Ureter (tissue), 1 donor: ENCODE measurements at places on chromosomes 1 and 21.

- DNase-seq: no peak
Measured at GRCh38 chr1:70556541-70556940, 145.5 kb downstream of the CTH start.

DNA sequence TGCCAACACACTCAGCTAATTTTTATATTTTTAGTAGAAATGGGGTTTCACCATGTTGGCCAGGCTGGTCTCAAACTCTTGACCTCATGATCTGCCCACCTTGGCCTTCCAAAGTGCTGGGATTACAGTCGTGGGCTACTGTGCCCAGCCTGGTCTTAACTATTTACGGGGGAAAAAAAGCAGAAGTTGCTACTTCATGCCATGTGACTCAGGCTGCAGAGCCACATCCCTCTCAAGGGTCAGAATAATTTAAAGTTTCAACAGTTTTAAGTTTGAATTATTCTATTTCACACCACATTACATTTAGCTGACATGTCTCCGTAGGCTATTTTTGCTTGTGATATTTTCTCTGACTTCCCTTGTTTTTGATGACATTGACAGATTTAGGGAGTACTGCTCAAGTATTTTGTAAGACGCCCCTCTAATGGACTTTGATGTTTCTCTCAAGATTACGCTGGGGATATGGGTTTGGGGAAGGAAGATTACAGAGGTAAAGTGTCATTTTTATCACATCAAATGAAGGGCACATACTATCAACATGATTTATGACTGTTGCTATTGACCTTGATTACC, 14.6 kb upstream of the AGBL4 start:
- DNase-seq: no peak

DNA sequence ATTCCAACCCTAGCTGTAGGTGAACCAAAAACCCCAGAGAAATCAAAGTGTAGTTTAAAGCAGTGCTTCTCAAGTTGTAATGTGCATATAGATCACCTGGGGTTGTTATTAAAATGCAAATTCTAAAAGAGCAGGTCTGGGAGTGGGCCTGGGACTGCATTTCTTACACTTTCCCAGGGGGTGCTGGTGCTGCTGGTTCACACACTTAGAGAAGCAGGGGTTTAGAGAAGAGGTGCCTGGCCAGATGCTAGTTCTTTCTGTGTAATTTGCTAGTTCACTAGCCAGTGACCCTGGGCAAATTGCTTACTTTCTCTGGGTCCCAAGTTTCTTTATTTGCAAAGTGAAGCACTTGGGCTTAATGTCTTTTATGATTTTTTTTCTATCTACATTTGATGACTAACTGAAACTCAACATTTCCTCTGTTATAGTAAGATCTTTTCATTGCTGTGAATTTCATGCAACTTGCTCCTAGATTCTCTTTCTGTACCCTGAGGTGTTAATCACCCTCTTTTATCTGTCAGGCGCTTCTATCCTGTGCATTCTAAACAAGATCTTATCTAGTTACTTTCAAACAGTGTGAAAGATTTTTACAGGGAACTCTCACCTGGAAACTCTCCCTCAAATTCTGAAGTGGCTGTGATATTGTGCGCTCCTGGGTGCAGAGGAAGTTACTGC, 141.9 kb upstream of the UBE2U start:
- DNase-seq: no peak

DNA sequence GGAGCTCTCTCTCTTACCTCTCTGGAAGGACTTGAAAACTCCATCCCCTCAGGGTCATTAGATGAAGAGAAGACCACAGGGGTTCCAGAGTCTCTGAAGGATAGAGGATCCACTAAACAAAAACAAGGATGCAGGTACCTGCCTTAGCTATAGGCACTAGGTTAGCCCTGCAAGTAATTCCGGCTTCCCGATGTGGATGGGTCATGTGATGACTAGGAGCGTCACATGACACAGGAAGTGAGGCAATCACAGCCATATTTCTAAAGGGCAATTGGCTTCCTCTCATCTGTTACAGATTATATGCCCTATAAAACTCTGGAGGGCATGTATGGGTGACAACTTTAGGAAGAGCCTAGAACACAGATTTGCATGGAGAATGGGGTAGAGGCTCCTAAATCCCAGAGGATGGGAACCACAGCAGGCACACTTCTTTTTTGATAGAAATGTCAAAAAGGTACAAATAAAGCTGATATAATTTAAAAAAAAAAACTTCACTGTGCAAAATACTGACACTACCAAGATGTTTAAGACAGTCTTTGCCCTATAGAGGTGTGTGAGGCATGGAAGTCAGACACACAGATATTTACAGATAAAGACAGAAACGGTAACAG, 14.1 kb downstream of the ENTREP3 start:
- peak; percentile 87 for DNase-seq

- no peak for DNase-seq
Measured at GRCh38 chr1:161737625-161738024, 12.0 kb upstream of the DUSP12 start.

GRCh38 chr1:205284420-205285144, 37.0 kb downstream of the NUAK2 start:
- DNase-seq: peak; percentile 88

- DNase-seq: peak; percentile 94
Measured at GRCh38 chr1:172443666-172444453, at the start of gene PIGC. TSS of gene PIGC (minus strand) at chr1:172444069. CDS start at chr1:172442622, 1,447 bp downstream.

- DNase-seq: no peak
Measured at GRCh38 chr1:74513411-74514300, 1.2 kb upstream of the LRRC53 start.

DNA sequence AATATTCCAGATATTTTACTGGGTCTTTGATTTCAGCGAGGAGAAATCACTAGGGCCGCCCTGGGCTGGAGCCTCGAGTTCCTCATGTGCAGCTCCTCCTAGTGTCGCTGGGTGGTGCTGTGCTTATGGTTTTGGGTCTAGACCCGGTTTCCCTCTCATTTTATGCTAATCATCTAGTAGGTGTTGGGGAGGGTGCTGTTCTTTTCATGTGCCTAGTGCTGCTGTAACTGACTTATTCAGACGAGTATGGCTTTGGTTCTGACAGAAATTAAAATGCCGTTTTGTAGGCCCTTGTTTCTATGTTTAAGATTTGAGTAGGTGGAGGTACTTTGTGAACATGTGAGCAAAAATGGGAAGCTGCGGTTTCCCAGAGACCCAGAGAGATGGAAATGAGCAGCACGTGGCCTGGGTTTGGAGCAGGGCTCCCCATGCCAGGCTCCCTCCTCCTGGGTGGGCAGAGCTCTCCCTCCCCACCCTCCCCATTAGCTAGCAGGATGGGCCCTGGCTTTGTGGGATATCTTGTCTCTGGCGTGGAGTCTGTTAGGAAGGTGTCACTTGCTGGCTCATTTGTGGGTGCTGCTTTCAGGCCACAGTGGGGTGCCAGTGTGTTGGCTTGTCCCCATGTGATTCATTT, 74.0 kb upstream of the GPR88 start:
- DNase-seq: no peak

DNA sequence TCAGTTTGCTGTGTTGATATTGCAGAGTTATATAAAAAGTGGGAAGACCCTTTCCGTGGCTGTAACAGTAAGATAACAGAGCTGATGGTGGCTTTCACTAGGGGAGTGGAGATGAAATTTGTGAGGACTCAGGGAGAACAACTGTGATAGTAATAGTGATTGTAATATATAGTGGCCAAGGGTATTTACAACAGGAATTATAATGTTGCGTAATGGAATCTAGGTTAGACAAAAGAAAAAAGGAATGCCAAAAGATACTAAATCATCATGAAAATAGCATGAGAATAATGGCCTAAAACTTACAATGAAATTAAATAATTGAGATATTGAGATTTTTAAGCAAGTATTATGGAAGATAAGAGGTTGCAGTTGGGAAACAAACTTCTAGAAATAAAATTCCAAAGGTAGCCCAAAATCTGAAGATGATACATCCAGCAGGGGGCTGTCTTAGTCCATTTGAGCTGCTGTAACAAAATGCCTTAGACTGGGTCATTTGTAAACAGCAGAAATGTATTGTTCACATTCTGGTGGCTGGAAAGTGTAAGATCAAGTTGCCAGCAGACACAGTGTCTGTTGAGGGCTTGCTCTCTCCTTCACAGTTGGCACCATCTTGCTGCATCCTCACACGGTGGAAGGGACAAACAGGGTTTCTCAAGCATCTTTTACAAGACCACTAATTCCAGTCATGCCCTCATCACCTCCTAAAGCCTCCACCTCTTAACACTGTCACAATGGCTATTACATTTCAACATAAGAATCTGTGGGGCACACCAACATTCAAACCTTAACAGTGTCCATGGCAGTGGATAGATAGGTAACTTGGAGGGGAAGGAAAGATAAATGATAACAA, 711.2 kb downstream of the MRPL39 start:
- DNase-seq: no peak

DNA sequence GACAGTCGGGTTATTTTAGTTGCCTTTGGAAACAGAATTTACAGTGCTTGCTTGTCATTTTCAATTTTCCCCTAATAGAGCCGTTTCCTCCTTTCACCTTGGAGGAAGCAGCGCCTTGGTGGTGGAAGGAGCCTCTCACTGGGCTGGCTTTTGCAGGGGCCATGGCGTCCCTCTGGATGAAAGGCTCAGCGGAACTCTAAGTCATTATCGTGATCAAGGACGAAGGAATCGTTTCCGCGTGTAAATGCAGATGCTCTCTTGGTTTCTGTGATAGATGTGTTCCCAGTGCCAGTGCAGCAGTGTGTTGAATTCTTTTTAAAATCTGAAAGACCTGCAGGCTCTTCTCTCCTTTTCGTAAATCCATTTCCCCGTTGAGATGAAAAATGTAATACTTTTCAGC, 126.2 kb upstream of the LMO4 start:
- DNase-seq: no peak

DNA sequence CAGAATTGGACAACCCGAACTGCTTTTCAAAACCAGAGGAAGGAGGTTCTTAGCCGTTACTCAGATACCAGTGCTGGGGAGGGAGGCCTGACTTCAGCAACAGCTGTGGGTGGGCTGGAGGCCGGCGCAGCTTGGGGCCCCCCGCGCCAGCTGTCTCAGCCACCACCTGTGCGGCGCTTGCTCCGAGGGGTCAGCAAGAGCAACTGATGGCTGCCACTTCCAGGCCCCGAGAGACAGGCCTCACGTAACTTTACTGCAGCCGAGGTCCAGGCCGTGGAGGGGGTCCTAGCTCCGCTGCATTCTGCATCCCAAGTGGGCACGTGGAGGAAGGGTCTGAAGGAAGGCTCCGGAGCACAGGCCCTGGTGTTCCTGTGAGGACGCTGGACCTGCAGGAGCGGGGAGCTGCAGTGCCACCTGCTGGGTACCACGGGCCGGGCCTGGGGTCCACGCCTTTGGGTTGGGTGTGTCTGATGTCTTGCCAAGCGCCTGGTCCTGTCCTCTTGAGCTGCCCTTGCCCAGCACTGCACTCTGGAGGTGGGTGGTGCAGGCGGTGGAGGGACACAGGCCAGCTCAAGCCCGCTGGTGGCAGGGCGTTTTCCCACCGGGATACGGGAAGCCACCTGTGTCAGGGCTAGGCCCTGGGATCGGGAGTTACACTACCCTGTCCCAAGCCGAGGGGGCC, 9.8 kb downstream of the THAP3 start:
- peak; percentile 69 for DNase-seq

- DNase-seq: no peak
Measured at GRCh38 chr1:107649023-107649422, 316.0 kb downstream of the VAV3 start.

DNA sequence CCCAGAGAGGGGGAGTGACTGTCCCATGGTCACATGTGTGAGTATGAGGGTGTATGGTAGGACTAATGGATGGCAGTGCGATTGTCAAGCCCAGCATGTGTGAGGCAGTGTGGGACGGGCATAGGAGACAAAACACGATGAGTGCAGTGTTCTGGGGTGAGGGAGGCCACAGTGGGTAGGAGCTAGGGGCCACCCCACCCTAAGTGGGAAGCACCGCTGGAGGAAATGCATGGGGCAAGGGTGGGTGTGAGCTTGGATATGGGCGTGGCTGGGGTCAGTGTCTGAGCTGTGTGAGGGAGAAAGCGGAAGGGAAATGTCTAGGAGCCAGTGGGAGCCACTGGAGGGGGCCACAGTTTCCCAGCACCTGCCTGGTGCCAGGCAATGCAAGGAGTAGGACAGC, 56.5 kb downstream of the FOXO6 start:
- no peak for DNase-seq

- DNase-seq: no peak
Measured at GRCh38 chr1:26190373-26190987, at the start of gene CATSPER4. TSS of gene CATSPER4 (plus strand) at chr1:26190602. CDS start at chr1:26190628, 26 bp downstream.

- DNase-seq: no peak
Measured at GRCh38 chr1:36440646-36441045, 9.6 kb downstream of the OSCP1 start.

DNA sequence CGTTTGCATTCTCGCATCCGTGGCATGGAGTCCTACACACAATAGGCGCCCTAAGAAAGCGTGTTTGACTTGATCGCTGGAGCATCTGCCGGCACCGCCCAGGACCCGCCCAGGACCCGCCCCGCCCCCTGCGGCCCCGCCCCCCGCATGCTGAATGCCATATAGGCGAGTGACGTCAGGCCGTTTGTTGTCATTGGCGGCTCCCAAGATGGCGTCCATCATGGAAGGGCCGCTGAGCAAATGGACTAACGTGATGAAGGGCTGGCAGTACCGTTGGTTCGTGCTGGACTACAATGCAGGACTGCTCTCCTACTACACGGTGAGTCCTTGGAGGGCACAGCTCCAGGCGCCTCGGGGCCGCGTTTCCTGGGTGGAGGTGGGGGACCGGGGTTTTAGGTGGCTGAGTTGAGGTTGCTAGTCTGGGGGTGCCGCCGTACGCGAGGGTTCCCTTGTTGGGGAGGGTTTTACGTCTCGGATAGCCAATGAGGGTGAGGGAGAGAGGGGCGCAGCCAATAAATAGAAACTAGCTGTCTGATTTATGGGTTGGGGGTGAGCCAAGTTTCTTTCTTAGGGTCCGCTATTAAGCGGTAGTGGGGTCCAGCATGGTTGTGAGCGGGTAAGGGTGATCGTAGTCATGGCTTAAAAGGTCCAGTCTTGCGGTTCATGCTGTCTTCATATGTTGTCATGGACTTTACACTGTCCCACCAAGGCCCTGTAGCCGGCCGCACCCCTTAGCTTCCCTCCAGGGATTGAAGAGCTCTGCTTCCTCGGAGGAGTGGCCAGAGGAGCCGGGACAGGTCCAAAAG, at the start of gene OSBPL9:
OSBPL9 (plus strand) TSS at position 190 of the 806 bp plus-strand sequence; CDS start at position 209, 19 bp downstream.
- peak; percentile 89 for DNase-seq

DNA sequence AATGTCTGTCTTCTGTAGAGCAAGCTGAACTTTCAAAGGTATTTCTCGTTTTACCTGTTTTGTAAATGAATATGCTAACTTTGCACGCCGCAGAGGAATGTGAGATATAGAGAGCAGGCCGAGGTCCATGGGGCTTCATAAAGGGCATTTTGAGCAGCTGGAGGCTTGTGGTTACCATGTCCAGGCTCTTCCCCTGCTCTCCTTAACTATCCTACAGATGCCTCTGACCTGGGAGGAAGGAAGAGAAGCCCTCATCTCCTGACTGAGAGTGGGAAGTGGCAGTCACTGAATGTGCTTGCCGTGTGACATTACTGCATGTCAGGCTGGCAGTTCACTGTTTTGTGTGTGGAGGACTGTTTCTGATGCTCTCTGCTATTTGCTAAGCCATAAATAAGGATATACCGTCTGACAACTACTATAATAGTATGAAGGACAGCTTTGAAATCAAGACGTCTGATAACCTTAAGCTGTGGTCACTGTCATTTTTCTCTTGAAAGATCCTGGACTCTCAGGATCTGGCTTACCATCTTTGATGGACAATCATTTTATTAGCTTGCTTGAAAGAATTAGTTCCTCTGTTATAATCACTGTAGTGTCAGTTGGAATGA, 92.2 kb downstream of the DYRK1A start:
- DNase-seq: no peak
